Esophagus squamous epithelium (tissue), 5 donors: ENCODE measurements at places on chromosomes 3 and 15.

DNA sequence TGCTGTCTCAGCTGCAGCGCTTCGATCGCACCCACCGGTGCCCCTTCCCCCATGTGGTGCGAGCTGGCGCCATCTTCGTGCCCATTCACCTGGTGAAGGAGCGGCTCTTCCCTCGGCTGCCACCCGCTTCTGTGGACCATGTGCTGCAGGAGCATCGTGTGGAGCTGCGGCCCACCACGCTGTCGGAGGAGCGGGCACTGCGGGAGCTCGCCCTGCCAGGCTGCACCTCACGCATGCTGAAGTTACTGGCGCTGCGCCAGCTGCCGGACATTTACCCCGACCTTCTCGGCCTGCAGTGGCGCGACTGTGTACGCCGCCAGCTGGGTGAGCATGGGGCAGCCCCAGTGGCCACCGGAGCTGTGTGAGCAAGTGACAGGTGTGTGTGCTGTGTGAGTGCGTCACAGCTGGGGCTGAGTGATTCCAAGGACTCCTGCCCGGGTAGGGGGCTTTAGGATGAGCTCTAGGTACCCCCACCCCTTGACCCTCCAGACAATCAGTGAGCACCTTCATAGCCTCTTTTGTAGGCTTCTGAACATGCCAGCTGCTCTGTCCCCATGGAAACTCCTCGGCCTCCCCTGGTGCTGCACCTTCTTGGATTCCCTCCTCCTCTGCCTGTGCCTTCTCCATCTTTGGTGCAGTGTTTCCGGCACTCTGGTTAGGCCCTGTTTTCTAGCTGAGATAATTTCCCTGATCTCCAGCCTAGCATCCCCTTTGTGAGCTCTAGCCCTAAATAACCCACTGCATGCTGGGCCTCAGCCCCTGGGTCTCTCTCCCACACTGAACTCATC lies 7.0 kb downstream of the C15orf39 start:
- no peak for DNase-seq

DNA sequence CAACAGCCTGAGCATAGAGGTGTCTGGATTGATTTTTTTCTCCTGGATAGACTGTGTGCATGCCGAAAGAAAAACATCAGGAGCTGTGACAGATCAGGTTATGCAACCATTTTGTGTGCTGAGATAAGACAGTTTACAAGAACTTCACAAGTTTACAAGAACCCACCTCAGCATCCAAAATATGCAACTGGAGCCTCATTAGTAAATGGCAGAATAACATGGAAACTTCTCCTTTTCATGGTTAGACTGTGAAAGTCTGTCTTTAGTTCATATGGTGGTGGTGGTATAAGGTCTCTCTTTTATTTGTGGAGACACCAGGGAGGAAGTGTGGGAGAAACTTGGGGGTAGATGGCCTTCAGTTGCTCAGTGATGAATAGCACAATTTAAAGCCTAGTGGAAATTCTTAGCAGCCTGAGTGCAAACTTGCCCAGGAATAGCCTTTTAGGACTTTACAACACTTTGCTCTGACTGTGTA lies 3.7 kb upstream of the ZNF609 start:
- no peak for DNase-seq

DNA sequence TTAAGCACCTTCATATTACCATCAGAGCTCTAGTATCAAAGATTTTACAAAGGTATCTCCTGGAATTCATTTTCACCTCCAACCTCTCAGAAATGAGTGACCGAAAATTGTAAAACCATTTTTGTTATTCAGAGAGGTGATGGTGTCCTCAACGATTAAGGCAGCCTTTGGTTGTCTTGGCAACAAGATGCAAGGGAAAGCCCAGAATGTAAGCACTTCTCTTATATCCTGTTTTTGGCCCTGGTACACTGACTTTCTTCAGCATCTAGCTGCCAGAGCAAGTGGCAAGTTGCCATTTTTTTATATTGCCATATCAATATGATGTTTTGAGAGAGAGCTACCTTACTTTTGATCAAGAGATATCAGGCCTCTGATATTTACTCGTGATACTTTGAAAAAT lies 384.9 kb upstream of the NECTIN3 start:
- DNase-seq: no peak

DNA sequence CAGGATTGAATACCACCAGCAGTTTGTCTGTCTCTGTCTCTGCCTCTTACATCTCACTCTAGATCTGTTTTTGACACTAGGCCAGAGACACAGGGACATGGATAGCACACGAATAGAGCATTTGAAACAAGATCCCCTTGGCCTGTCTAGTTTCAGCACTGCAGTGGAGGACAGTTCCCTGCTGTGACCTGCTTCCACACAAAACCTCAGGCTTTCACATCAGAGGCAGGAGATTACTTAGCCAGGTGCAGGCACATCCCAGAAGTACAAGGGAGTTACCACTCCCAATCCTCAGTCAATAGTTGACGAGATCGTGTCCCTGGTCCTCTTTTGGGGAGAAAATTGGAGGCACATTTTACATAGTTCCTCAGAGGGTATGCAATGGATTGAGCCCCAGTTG lies 34.0 kb upstream of the CCK start:
- no peak for DNase-seq

DNA sequence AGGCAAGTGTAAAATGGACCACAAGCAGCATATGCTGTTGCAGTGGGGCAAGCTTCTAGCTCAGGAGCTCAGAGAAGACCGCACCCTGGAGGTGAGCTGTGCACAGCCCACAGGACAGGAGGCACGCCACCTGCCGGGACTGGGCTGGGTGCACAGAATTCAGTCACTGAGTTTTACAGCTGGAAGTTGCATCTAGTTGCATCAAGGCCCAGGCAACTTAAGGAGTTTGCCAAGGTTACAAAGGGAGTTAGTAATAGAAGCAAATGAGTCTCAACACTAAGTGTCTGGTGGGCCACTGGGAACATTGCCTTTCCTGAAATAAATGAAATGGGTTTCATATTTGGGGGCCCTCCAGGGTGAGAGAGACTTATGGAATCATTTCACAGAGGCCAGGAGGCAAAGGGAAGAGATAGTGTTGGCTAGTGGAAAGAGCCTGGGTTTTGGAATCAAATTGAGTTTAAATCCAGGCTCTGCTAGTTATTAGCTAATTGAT lies 36.0 kb upstream of the TIMP4 start:
- no peak for DNase-seq

DNA sequence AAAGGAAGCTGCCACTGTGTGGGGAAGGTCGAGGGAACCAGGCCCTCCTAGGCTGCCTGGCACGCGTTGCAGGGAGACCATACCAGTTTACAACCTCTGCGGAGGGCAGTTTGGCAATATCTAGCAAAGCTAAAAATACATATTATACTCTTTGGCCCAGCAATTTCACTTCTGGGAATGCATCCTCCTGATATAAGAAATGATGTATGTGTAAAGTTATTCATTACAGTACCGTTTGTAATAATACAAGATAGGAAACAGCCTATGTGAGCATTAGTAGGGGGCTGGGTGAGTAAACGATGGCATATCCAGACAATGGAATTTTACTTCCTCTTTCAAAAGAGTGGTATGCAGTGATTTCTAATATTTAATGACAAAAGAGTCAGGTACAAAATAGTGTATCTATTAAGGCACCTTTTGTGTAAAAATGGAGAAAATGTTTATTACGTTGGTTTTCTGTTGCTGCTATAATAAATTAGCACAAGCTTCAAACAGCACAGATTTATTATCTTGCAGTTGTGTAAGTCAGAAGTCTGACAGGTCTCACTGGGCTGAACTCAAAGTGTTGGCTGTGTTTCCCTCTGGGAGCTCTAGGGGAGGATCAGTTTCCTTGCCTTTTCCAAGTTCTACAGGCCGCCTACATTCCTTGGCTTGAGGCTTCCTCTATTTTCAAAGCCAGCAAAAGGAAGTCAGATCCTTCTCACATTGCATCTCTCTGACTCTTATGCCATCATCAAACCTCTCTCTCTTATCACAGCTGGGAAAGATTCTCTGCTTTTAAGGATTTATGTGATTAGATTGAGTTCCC lies 9.0 kb downstream of the APOD start:
- DNase-seq: no peak
